ENCODE measurements at places on chromosomes 16 and 17.

- DNase-seq, result no peak
These were observed 794 bp downstream of the TMEM235 start for GRCh38 chr17:78231991-78232858.

- no peak for DNase-seq
These were observed 17.1 kb downstream of the ATP1B2 start for GRCh38 chr17:7667656-7668406.

DNA sequence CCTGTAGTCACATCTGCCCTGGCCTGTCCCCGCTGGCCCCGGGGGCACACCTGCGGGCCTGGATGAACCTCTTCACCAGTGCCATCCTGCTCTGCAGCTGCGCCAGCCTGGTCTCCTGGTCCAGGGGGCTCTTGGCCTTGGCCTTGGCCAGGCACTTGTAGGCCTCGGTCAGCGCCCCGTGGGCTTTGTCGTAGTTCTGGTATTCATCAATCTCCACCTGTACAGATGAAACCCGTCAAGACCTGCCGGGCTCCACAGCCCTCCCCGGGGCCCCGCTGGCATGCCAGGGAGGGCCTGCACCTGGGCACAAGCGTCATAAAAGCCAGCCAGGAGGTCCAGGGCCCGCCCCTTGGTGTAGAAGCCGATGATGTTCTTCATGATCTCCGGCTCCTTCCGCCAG, 13.6 kb upstream of the TMEM204 start:
- DNase-seq, result no peak

- DNase-seq, result no peak
These were observed 743 bp downstream of the SHCBP1 start for GRCh38 chr16:46620266-46621005.

- no peak for DNase-seq
These were observed 59.2 kb upstream of the ZNF750 start for GRCh38 chr17:82898976-82899514.

DNA sequence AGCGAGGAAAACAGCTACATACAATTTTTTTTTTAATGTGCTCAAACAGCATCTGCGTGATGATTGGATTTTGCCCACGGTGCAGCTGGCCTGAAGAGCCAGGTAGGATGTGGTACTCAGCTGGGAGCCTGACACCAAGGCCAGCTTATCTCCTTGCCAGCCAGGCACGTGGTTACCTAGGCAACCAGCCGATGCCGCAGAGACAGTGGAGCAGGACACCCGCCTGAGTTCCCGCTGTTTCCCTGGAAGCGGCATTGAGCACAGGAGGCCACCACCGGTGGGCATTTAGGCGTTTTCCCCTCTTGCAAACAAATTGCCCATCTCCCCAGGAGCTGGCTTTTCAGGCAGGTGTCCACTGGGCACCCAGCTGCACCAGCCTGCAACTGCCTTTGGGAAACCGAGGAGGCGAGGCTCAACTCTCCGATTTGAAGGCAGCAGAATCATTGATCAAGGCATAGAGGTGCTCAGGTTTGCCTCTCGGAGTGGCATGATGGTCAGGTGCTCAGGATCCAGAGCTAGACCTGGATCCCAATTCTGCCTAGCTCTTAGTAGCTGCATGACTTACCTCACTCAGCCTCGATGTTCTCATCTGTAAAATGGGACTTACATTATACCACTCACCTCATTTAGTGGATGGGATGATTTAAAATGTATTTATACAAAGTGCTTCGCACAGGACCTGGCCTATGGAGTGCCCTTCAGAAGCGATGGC, 137.5 kb upstream of the PLCG2 start:
- DNase-seq, result no peak

DNA sequence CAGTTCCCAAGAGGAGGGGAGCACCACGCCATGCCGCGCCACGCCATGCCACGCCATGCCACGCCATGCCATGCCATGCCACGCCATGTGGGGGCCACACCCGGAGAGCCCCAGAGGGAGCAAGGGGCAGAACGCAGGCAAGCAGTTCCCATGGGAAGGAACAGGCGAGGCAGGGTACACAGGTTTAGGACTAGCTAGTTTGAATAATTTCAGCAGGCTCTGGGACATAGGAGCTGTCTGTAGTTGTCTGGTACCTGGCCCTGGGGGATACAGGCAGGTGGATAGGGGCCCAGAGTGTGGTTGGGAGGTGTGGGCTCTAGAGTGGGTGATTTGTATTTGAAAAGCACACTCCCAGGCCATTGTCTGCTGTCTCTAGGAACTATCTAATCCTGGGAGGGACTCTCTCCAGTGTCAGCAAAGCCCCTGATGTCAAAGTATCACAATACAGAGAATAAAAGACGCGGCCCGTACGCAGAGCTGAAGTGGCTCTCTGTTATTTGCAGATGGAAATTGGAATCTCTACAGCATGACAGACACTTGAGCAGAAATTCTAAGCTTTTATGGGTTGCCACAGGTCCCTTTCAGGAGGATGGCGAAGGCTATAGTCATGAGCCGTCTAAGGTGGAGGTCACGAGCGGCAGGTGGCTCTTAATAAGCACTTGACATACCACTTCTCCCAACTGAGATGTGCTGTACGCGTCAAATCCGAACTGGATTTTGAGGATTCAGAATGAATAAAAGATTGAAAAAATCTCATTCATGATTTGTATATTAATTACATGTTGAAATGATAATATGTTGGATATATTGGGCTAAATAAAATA, 220.8 kb upstream of the TNRC6C start:
- no peak for DNase-seq

- peak; percentile 50 for DNase-seq
These were observed 142.2 kb downstream of the RAB11FIP4 start for GRCh38 chr17:31533546-31534155.

GRCh38 chr16:82395212-82395611, 225.2 kb upstream of the MPHOSPH6 start:
- no peak for DNase-seq

DNA sequence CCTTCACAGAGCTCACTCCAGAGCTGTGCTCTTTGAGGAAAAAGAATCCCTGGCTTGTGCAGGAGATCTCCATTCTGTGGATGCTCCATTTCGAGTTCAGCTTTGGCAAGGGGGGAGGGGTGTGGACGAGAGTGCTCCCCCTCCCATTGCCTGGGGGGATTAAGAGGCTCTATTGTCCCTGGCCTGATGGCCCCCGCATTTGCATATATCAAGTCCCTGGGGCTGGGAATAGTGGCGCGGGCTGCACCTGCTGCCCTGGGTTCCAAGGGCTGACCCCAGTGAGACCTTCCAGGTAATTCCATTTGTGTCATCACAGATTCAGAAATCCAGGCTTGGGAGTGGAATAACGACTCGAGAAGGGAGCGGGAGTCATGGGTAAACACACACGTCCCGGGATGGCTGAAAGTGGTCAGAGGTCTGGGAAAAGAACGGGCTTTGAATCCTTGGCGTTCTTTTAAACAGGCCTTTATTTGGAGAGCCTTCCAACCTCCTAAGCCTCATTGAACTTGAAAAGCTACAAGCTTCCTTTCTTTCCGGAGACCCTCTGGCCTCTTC, 479.3 kb downstream of the HS3ST3B1 start:
- no peak for DNase-seq

- DNase-seq, result peak; percentile 40
These were observed 12.7 kb downstream of the MAPT start for GRCh38 chr17:45906927-45907622.

- DNase-seq, result no peak
These were observed 19.5 kb upstream of the CPHXL start for GRCh38 chr16:75745823-75746222.

- DNase-seq, result no peak
These were observed 8.8 kb downstream of the HS3ST4 start for GRCh38 chr16:25700547-25700946.

DNA sequence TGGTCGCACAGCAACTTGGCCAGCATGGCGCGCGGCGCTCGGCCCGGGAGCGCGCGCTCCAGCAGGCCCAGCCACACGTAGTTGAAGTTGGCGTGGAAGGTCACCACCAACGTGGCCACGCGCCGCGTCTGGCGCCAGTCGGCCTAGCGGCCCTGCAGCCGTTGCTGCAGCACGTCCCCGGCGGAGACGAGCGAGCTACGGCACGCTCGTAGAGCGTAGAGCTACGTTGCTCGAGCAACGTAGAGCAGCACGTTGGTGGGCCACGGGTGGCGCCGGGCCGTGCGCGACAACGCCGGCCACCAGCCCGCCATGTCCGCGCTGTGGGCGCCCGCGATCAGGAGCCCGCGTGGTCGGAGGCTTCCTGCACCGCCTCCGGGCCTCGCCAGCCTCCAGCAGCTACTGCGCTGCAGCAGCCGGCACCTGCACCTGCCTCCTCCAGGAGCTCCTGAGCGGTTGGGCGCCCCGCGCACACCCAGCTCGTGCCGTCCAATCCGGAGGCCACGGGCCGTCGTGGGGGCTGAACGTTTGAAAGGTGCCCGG, 13.4 kb upstream of the SULT1A1 start:
- peak; percentile 52 for DNase-seq

DNA sequence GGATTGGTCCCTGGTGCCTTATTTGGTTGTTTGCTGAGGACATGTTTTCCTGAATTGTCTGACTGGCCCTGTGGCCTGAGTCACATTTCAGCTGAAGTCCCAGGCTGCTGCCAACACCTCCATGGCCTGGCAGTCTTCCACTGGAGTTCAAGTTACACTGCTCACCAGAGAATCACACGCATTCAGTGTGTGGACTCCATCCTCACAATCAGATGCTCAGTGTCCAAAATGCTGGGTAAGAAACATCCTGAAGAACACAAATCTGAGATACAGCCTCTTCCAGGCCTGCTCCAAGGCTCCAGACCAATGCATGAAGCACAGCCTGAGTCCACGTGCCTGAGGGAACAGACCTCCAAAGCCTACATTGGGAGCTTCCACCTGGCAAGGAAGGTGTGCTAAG, 19.2 kb downstream of the CD300LB start:
- DNase-seq, result no peak

GRCh38 chr16:50635505-50636392, 45.4 kb downstream of the SNX20 start:
- DNase-seq, result no peak

DNA sequence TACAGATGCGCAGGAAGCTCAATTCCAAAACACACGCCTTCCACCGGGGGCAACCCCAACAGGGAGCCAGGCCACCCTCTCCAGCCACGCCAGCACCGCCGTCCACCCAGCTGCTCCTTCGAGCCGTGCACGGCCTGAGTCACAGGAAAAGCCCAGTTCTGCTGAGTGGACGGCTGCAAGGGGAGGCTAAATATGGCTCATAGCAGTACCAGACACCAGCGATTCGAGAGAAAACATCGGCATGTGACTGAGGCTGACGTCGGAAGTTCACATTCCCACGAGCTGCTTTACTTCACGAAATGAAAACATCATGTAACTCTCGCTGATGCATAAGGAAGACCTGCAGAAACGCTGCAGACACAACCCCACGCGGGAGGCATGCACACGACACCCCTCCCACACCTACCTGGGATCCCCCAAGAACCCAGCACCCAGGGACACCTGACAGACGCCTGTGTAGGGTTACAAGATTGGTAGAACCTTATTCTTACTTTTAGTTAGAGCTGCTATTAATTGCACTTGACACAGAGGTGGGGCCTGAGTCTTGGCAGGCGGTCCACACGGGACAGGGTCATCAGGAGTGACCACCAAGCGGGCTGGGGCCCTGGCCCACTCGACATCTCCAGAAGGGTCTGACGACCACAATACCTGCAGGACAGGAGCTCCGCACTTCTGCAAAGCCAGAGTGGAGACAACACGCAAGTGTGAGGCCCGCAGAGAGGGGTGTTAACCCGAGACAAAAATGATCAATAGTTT, 116.8 kb downstream of the ANKRD11 start:
- no peak for DNase-seq

DNA sequence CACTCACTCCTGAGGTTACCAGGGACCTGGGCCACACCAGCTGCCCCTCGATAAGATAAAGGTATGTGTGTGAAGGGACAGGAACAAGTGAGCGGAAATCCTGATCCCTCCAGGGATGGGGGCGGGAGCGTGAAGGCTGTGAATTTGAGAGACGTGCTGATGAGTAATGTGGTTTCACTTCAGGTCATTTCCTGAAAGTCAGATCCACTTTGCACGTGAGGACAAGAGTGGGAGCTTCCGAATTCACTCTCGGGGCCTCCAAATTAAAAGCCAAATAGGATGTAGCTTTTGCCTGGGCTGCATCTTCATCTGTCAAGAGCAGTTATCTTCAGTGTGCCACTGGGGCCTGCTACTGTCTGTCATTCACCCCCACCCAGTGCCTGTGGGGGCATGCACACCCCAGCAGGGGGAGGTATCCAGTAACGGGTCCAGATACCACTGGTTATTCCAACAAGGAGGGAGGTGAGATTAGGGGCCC, 87.4 kb upstream of the LHX1 start:
- peak; percentile 4 for DNase-seq

GRCh38 chr17:64393000-64393402, 2.3 kb upstream of the PECAM1 start:
- no peak for DNase-seq

GRCh38 chr17:45338023-45338781, 21.4 kb upstream of the MAP3K14 start:
- no peak for DNase-seq

DNA sequence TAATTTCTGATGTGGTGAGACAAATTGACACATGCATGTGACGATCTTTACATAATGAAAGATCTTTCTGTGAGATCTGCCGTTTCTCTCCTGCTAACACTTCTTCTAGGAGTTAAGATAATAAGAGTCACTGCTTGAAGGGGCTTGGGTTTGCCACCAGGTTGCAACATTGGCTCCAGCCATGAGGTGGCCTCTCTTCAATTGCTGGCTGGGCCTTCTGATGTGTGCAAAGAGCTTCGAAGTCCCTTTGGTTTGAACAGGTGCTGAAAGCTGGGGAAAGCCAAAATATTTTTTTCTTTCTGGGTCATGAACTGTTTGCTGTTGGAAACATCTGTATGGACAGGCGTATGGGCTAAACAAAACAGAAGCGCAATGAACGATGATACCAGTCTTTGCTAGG, 204.1 kb upstream of the SALL1 start:
- DNase-seq, result no peak

GRCh38 chr16:47734987-47735594, 274.0 kb downstream of the PHKB start:
- DNase-seq, result no peak

- DNase-seq, result no peak
These were observed 195.5 kb downstream of the FTO start for GRCh38 chr16:53899431-53899830.

GRCh38 chr16:4207683-4208340, 34.1 kb downstream of the SRL start:
- no peak for DNase-seq

DNA sequence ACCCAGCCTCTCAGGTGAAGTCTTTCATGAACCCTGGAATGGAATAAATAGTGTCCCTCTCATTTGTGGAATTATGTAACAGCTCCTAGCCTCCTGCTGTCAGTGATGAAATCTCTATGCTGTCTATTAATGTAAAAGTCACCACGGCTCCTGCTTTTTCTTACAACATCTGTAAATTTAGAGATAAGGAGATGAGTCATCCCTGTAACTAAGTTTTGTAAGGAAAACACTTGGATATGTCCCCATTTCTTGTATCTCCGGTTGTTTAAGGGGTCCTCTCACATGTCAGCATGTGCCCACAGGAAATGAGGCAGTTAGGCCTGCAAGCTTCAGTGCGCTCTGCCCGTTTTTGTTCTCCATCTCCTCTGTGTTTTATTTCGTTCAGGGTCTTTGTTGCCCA, 2.8 kb upstream of the NAT9 start:
- no peak for DNase-seq

- no peak for DNase-seq
These were observed 45.1 kb upstream of the IRF8 start for GRCh38 chr16:85853547-85854545.
